ENCODE measurements at places on chromosomes 16 and 17.

- DNase-seq, result no peak
Observed at GRCh38 chr17:43226393-43226792, 2.0 kb downstream of the CCDC200 start.

- no peak for DNase-seq
Observed at GRCh38 chr16:80618862-80619648, 78.3 kb downstream of the DYNLRB2 start.

- no peak for DNase-seq
Observed at GRCh38 chr16:495127-495748, 32.3 kb upstream of the CAPN15 start.

DNA sequence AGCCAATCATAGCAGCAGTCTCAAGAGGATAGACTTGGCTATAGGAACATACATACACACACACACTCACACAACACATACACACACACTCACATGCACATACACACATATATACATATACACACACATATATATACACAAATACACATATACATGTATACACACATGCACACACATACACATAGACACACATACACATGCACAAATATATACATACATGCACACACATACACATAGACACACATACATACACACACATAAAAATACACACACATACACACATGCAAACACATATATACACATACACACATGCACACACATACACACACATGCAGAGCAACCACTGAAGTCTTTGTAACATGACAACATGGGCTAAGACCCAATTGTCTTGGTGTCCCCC lies 19.7 kb downstream of the CBLN1 start:
- no peak for DNase-seq

- DNase-seq, result peak; percentile 32
Observed at GRCh38 chr17:50361561-50362480, 11.2 kb downstream of the MRPL27 start.

DNA sequence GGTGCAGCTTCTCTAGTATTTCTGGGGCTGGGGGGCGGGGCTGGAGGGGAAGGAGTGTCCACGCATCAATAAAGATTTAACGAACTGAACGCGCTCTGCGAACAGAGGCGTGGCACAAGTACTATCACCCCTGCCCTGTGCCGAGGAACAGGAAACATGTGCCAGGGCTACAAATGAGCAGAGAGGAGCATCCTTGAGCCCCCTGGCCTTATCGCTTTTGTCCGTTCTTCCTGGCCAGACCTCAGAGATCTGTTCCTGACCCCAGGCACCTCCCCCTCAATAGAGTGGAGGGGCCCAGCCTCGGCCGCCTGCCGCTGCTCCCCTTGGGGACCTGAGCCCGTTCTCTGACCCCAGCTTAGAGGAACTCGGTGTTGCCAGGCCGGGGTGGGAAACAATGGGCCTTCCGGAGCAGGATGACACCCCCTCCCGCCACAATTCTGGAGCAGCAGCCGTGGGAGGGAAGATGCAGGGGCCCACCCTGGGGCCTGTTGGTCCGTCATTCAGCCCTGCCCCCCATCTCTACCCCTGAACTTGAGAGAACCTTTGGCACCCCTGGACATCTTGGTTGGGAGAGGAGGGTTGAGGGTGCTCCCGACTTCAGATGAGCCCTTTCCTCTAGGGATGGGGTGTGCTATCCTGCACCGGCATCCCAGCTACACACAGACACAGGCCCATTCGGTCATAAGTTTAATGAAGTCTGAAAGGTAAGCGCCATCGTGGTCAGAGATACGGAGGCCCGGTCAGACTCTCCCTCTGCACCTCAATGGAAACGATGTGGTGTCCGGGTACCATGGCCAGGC lies 1.1 kb downstream of the NAA38 start:
- DNase-seq, result no peak

DNA sequence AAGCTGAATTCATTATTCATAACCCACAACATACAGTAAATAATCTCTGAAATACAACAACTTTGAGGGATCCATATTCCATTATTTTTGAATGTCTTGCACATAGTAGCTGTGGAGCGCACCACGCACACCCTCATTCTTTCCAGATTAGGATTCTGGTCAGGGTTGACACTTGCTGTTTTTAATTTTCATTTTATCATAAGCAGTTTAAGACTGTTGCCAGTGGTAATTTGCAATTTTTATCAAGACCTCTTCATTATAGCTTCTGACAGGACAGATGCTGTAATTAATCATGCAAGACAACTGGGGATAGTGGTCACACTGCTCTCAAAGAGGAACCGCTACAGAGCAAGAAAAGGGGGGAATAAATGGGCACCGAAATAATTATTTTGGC lies 109.7 kb downstream of the TOX3 start:
- no peak for DNase-seq

- peak; percentile 32 for DNase-seq
Observed at GRCh38 chr17:43832168-43832975, 574 bp downstream of the MPP3 start.

GRCh38 chr17:67276075-67276474 lies 31.1 kb upstream of the HELZ start:
- DNase-seq, result no peak
